ENCODE measurements at places on chromosomes 7 and 10.

GRCh38 chr7:117036053-117036669, 82.9 kb downstream of the ST7 start:
- DNase-seq, result no peak

GRCh38 chr10:131653554-131654470, 247.0 kb upstream of the PPP2R2D start:
- DNase-seq, result no peak

DNA sequence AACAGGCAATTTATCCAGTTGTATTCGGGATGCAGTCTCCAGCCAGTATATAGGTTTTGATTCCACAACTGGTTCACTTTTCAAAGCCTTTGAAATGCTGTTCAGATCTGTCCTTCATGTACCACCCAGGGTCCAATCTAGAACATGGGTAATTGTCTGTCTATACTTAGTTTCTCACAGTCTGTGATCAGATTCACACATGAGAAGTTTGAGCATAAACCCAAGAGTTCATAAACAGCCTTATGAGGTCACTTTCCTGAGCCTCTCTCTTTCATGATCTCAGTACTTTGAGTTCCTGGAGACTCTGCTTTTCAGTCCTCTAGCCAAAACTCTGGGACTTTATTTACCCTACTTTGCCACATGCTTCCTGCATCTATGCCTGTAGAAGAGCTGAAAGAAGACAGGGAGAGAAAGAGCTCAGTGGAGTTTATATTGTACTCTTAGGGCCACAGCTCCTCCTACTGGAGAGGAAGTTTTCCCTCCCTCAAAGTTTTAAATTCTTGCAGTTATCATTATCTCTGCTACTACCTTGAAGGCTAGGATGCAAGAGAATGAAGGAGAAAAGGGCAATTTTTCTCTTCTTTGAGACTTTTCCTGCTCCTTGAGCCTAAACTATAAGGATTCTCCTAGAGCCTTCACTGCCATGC, 172.0 kb downstream of the ZEB1 start:
- DNase-seq, result no peak

DNA sequence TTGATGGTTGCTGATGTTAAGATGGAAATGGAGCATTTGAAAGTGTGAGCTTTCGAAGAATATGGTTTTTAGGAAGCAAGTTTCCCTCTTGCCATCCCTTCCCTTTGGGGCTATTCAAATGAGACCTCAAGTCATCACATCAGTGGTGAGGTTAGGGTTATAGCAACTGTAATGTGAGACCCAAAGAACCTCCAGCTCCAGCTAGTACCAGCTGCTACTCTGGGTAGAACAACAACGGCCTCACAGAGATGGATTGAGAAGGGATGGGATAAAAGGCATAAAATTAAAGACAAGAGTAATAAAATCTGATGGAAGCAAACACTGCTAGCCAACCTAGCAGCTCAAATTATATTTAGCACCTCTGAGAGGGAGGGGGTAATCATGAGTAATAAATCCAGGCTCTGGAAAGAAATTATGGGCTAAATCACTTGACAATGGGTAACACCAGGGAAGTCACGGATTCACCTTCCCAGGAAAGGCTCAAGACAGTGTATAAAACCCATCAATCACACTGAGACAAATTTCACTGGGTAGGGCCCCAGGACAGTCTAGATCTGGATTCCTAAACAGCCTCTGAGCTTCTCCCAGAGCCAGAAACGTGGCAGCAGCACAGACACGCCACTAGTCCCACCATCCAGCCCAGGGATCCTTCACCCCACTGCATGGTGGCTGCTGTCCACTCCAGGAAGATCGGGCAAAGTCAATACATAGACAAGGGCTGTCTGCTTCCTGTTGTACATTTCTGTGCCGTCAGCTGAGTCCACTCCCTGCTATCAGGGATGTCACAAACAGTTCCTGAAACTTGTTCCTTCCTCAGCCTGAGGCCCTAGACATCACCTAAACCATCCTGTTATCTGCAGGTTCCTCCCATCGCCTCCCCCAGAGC, 151.1 kb downstream of the GFRA1 start:
- no peak for DNase-seq

DNA sequence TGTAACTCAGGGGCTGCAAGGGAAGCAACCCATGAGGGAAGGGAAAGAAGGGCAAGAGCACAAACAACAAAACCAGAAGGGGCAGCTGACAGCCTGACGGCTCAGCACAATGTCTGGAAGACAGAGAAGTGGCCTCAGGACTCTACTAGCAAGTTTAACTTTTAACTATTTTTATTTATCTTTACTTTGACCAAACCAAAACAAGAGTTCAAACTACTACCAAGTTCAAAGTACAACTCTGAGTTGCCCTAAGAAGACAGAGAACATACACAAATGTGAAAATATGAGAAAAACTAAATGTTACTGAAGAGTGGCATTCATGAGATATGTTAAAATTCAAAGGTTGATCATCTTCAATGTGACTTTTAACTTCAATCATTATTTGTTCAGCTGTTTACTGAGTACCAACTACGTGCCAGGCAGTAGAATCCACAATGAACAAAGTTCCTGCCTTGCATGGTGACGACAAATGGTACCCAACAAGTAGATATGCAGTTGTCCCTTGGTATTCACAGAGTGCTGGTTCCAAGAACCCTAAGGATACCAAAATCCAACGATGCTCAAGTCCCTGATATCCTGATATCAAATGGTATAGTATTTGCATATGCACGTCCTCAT, 19.7 kb downstream of the NUDCD3 start:
- DNase-seq, result no peak

DNA sequence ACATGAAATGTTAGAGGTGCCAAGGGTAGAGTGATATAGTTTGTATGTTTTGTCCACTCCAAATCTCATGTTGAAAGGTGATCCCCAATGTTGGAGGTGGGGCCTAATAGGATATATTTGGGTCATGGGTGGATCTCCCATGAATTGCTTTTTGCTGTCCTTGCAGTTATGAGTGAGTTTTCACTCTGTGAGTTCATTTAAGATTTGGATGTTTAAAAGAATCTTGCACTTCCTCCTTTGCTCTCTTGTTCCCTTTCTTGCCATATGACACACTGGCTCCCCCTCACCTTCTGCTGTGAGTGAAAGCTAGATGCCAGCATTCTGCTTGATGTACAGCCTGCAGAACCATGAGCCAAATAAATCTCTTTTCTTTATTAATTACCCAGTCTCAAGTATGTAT, 269.2 kb downstream of the ZWINT start:
- DNase-seq, result no peak

- no peak for DNase-seq
These were observed 759.1 kb upstream of the IGFBP3 start for GRCh38 chr7:46680147-46680546.

- DNase-seq, result no peak
These were observed 60.0 kb downstream of the ENO4 start for GRCh38 chr10:116909307-116909706.

DNA sequence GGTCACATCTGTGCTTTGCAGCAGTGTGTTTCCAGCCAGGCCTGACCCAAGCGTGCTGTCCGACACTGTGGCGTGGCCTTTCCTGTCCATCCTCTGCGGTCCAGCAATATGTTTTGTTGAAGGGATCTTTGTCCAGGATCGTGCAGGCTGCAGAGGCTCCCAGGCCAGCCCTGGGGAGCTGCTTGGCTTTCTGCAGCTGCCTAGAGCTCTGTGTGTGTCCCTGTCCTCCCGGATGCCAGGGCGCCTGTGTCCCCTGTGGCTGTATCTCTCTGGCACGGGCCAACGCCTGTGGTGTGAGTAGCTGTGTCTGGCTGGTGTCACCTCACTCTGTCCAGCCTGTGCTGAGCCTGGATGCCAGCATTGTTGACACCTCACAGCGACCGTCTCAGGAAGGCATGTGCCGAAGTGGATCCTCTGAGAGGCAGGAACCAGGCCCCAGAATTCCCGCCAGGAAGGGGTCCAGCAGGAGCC, 94.5 kb downstream of the INPP5A start:
- DNase-seq, result no peak

GRCh38 chr10:46028584-46029460, 1.6 kb downstream of the NCOA4 start:
- peak; percentile 22 for DNase-seq

DNA sequence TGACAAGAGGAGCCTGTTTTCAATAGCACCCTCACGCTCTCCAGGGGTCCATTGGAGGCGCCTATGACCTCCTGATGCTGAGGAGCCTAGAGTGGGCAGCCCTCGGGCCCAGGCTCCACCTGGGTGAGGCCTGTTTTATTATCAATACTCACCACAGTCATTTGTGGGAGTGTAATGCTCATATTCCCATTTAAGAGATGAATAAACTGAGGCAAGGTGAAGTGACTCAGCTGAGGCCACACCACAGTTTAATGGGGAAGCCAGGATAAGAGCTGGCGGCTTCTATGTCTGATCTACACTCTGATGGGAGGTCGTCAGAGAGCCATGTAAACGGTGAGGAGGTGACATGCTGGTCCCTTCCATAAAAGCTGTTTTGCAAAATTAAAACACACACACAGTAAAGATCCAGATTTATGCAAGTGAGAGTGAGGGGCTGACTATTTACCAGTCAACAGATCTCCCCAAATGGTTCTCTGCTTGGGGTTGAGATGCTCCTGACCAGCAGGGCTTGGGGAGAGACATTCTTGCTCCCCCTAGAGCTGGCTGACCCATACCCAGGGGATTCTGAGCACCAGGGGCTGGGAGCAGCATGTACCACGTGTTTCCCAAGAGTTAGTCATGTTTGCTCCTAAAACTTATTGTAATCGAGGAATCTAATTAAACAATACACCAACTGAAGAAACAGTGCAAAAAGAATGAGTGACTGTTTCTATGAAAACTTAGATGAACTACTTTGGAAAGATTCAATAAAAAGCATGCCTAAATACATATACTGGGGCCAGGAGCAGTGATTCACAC, 81.0 kb upstream of the INSIG1 start:
- DNase-seq, result no peak

DNA sequence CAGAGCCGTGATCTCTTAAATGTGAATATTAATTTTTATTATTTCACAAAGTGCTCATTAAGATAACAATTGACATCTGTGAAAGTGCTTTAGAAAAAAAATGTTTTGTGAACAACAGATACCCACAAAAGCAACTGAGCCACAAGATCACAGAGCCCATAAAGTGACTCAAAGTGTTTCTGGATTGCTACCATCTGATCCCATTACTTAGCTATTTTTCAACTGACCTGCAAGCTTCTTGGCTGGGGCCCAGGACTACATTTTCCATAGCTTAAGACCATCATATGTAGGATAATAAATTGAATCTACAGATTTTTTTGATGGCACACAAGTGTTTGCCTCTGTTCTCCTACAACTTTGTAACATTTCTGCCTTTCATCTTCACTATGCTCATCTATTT, 674.4 kb downstream of the PHTF2 start:
- DNase-seq, result peak; percentile 8

- no peak for DNase-seq
These were observed 6.7 kb upstream of the CREB5 start for GRCh38 chr7:28405662-28406061.

GRCh38 chr7:51129527-51130472, 186.8 kb downstream of the COBL start:
- DNase-seq, result no peak

GRCh38 chr7:73834626-73835191, 3.9 kb downstream of the CLDN4 start:
- DNase-seq, result no peak

DNA sequence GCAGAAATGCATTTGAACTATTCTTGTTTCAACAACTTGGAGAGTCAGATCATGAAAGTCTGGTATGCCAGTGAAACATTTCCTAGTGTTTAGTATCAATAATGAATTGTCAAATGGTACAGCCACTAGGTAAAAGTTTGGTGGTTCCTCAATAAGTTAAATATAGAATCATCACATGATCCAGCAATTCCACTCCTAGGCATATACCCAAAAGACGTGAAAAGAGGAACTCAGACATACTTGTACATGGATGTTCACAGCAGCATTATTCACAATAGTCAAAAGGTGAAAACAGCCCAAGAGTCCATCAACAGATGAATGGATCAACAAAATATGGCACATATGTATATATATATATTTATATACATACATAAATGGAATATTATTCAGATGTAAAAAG, 67.0 kb upstream of the HPS1 start:
- no peak for DNase-seq

DNA sequence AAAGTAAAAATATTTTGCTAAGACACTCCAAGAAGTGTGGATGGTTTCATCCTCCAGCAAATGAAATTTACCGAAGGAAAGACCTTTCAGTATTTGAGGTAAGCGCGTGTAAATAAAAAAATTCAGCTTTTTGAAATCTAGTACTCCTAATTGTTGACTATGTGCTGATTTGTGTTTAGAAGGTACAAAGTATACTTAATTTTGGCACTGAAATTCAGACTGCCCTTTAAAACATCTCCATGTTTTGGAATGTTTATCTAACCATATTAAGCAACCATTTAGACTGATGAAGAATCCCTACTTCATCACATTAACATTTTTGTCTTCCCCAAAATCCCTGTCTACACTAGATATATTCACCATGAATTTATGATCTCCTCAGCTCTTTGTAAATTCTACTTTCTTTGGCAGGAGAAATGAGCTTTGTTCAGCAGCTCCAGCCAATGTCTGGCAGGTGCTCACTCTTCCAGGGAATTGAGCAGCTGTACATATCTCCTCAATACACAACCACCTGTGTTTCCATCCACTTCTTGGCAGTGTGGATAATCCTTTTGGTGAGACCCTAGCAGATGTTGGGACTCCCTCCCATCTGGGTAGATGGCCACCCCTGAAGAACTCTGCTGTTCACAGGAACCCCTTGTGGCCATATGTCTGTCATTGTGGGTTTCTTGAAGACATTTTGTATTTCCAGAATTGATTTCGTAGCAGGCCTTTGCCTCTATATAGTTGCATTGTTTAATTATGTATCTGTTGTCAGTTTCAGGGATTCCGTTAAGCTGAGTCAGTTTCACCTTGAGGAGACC, 129.4 kb upstream of the SAMD8 start:
- DNase-seq, result peak; percentile 76

GRCh38 chr10:73810735-73811465, 498 bp downstream of the NDST2 start:
- DNase-seq, result no peak

DNA sequence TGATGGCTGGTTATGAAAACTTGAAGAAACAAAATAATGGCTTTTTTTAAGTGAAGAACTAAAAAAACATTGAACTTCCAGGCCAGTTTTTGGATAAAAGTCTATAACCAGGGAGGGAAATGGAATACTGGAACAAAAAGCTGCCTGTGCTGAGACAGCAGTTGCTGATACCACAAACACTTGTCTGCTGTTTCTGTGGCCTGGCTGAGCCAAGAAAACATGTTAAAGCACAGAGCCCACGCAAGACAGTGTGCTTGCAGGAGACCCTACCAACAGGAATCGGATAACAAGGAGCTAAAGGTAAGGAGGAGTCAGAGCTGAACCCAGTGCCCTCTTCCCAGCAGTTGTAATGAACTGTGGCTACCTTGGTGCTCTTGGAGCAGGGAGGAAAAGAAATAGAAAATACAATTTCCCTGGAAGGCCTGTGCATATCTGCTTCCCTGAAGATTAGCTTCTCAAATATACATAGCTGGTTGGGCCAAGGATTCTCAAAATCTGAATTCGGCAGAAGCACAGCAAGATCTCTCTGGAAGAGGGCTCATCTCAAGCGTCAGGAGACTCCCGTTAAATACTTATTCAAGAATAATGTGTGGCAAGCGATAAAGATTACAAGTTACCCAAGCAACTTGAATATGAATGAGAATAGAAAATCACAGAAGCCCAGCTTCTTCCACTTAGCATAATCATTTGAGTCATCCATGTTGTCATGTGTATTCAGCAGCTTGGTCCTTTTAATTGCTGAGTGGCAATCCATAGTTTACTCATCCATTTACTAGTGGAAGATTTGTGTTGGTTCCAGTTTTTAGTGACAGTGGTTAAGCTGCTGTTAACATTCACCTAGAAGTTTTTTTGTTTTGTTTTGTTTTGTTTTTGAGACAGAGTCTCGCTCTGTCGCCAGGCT, 87.6 kb downstream of the NOD1 start:
- no peak for DNase-seq

GRCh38 chr10:121084675-121085070, 233.5 kb downstream of the WDR11 start:
- DNase-seq, result no peak

Measured in muscle of arm (tissue), 14 donors.